ENCODE measurements at places on chromosomes 16 and 17.

DNA sequence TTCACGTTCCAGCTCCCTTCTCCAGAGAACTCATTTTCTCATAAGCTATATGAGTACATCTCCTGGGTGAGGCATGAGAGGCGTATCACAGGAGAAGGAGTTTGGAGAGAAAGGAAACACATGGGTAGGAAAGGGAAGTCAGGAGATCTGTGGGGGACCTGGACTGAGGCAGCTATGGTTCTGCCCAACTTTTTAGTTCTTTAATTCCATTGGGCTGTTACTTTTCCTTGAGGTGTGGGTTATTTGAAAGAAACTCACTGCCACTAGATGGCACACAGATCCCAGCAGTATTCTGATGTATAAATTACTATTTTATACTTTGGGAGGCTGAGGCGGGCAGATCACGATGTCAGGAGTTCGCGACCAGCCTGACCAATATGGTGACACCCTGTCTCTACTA, 63.6 kb downstream of the NUP93 start:
- no peak for DNase-seq

GRCh38 chr16:86580791-86581170, 2.4 kb downstream of the FOXL1 start:
- DNase-seq, result no peak

- DNase-seq, result no peak
Observed at GRCh38 chr17:49825645-49826044, 22.2 kb downstream of the TAC4 start.

DNA sequence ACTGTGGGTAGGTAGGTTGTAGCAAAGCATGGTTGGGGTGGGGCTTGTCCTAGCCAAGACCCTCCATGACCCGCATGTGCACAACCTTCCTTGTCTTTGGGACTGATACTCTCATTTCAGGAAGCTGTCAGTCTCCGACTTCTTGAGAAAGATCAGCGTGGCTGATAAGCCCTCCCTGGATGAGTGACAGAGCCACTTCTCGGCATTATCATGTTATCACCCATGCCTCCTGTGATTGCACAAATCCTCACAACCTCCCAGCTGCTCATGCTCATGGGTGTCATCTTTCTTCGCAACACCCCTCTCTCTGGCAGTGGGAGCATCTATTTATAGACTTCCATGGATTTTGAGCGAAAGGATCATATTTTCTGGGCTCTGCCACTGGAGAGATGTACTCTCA, 314.2 kb downstream of the FOXL1 start:
- no peak for DNase-seq

DNA sequence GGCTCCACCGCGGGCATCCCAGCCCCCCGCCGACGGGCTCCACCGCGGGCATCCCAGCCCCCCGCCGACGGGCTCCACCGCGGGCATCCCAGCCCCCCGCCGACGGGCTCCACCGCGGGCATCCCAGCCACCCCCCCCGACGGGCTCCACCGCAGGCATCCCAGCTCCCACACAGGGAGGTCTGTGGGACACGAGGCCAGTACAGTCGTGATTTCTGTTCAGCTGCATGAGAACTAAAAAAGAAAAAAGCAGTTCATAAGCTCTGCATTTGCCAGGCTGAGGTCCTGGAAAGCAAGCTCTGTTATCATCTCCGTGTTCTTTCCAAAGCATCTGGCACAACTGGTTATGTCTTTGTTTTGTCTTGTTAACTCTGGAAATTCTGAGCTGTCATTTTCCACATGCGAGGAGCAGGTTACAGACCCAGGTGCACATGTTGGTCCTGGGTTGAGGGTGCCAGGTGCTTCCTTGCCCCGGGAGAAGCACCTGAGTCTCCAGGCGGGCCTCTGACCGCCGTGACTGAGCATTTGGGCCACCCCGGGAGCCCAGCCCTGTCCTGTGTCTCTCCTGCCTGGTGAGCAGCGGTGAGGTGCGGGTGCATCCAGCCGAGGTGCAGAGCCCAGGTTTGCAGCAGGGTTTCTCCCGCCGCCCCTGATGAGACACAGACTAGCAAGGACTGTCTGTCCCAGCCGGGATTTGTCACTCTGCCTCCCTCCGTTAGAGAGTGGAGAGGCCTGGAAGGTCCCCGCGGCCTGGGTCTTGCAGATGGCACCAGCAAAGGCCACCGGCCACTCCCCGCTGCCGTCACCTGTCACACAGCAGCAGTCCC, 9.9 kb upstream of the WFIKKN1 start:
- DNase-seq, result no peak

- DNase-seq, result no peak
Observed at GRCh38 chr17:54968988-54969332, 395 bp downstream of the STXBP4 start.

DNA sequence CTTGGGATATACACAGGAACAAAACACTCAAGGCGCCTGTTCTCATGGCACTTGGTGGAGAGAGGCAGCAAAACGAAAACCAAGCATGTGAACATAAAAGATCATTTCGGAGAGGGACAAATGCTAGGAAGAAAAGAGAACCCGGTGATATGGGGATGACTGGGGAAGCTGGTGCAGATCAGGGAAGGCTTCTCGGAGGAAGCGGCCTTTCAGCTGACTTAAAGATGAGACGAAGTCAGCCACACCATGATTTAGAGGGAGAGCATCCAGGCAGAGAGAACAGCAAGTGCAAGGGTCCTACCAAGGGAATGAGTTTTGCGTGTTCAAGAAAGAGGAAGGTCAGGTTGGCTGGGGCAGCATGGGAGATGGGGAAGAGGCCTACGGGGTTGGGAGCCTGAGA, 250.9 kb downstream of the KATNIP start:
- no peak for DNase-seq

GRCh38 chr17:74937064-74938051, 1.7 kb downstream of the OTOP3 start:
- DNase-seq, result no peak

DNA sequence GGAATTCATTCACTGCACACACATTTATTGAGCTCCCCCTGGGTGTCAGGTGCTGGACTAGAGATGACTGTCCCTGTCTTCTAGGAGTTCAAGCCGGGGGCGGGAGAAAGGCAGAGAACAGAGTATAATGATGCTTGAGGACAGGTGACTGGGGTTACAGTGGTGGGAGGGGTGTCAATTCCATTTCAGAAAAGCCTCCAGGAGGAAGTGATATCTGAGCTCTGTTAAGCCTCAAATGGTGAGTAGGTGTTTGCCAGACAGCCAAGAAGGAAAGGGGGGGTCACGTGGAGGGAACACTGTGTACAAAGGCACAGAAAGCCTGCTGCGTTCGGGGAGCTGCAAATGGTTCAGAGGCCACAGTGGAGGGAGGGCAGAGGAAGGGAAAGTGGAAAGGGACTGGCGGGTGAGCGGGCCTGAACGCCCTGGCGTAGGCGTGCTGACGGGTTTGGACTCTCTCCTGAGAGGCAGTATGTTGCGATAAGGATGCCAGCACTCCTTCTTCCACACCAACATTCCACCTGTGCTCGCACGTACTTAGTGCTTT, 9.7 kb upstream of the NXPH3 start:
- no peak for DNase-seq

DNA sequence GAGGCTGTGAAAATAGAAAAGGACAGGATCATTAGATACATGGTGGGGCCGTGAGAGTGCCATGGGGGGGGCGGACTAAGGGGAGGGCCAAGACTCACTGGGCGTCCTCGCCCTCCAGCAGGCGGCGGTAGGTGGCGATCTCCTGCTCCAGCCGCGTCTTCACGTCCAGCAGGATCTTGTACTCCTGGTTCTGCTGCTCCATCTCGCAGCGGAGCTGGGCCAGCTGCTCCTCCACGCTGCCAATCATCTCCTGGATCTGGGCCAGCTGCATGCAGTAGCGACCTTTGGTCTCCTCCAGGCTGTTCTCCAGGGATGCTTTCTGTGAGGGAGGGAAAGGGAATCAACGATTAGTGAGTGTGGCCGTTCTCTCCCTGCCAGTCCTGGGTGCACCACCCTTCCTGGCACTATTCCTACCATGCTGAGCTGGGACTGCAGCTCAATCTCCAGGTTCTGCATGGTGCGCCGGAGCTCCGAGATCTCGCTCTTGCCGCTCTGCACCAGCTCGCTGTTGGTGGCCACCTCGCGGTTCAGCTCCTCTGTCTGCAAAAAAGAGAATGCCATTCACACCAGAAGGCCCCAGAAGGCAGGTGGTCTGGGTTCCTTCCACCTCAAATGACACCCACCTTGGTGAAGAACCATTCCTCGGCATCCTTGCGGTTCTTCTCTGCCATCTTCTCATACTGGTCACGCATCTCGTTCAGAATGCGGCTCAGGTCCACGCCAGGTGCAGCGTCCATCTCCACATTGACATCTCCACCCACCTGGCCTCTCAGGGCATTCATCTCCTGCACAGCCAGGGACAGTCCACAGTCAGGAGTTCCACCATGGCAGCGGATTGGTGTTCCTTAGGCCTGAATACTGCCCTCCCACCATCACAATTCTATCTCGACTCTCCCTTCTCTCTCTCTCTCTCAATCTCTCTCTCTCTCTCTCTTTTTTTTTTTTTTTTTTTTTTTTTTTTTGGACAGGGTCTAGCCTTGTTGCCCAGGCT, 3.3 kb downstream of the KRT14 start:
- no peak for DNase-seq

DNA sequence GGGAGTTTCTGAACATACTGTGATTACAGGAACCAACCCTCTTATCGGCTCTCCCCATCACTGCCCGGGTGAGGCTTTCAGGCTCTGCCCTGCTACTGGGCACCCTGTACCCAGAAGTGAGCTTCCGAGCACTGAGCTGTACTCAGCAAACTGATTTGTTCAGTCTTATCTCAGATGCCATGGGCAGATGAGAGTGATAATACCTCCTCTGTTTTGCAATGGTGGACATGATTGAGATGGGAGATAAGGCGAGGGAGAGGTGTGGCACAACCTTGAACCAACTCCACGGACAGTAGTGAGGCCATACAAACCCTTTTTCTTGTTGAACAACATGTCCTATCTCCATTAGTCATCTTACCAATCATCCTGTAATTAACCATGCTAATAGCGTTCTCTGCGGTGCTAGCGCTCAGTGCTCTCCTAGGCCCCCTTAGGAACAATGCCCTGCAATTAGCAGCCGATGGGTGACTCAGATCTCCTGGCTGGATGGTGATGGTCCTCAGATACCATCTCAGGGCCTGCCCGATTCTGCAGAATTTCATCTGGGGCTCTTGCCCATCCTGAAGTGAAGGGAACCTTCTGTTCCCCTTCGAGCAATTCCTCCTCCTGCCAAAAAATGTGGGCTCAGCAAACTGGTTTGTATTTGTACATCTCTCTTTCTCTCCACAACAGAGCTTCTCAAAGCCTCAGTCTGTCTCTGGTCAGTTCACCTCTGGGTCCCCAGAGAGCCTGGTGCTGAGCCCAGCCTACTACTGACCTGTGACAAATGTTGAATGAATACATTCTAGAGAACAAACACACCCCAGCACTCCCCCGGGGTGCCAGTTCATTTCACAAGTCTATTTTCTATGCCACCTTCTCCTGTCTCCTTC, 139.3 kb upstream of the IRX3 start:
- no peak for DNase-seq

- DNase-seq, result no peak
Observed at GRCh38 chr16:85395913-85396878, 216.9 kb upstream of the GSE1 start.

- DNase-seq, result no peak
Observed at GRCh38 chr16:10514369-10515055, 65.9 kb downstream of the EMP2 start.

DNA sequence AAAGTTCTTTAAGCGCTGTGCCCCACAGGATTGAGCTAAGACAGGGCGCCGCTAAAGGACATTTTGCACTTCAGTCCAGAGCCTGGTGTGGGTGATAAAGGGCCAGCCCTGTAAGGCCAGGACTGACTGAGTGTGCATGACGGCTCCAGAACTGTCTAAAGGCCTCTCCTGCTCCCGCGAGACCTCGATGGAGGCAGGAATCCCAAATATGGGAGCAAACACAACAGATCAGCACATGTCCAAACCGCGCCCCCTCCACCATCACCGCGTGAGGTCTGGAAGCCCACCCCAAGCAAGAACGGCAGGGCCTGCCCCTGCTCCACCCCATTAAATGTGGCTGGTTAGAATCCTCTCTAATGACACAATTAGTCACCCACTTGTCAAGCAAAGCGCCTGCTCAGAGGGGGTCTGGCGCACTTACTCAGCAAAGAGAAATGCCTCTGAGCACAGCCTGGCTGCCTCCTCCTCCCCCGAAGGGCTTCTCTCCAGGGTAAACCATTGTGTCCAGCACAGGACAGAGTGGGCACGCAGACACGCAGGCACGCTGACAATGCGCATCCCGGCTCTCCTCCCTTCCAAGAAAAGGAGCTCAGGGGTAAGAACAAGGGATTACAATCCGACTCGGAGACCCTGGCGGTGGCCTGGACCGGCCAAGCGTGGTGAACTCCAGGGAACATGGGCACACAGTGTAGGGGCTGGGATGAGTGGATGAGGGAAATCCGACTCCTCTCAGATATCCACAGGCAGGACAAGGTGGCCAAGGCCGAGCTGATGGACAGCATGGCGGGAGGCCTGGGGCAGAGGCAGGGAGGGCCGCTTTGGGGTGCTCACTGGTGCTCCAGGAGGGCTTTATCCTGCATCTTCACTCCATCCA, 1.5 kb downstream of the MXRA7 start:
- DNase-seq, result no peak

DNA sequence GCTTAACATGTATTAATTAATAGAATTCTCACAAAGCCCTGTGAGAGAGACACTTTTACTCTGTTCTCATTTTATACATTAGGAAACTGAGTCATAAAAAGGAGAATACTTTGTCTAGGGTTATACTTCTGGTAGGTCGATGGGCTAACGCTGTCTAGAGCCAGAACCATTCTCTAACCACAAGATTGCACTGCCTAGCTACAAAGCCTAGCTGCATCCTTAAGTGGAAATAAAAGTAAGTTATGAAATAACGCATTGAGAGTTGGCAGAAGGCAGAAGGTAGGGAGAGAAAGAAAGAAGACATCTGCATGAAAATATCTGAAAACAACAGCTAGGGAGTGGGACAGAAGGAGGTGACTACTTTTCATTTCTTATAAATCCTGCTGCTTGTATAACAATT, 33.2 kb downstream of the IRX6 start:
- DNase-seq, result no peak

DNA sequence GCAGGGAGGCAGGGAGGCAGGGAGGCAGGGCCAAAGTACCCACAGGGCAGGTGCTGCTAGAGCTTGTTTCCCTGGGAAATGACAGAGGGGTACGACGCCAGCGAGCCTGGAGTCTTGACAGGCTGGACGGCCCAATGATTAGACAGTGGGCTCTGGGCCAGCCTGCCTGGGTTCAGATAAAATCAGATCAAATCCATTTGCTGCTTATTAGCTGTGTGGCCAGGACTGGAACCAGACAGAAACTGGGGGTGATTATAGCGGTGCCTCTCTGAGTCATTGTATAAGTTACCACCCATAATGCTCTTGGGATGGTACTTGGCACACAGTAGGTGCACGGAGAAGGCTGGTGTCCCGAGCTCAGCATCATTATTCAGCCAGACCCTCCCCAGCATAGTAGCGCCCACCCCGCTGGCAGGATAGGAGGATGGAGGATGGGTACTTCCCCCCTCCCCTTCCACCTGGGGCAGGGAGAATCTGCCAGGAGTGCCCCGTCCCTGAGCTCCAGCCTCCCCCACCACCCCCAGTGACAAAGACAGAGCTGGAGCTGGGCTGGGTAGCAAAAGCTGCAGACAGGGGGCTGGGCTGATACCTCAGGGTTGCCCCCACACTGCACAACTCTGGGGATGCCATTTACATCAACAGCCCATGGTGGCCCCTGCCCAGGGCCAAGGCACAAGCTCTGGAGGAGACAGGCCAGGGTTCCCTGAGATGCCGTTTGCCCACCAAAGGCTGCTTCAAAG, 77.6 kb upstream of the TNRC6C start:
- no peak for DNase-seq
